AG09319 (cell line): ENCODE measurements at places on chromosomes 5 and 9.
A peak's percentile ranks its signal among the peaks of the same experiment; 100 is the strongest.

DNA sequence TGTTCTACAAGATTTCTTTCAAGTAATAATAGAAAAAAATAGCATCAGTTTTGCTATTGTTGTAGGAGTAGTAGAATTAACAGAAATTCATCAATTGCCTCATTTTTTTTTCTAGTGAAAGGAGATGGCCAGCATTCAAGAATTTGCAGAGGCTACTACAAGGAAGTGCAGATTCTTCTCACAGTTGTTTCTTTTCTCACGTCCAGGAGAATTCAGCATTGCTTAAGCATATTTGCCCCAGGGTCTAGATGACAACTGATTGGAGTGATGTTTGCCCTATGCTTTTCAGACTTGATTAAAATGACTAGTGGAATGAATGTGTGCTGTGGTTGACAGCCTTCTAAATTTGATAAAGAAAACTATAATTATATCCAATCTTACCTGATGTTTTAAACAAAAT lies 46.6 kb upstream of the SLC12A2 start:
- no peak for DNase-seq

DNA sequence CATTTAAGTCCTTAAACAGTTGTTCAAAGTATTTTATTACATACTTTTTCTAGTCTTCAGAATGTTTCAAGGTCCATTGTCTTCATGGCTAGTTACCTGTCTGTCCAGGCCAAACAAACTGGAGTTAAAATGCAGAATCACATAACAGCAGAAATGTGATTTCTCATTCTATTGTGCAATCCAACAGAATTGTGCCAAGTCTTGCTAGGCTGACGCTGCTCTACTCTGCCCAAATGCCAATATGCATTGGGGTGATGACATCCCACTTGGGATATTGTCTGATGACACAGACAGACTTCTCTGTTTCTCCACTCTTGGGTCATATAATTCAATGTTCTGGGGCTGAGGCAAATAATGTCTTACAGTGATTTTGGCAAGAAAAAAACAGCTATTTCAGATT lies 5.2 kb upstream of the SLC22A5 start:
- peak; percentile 60 for DNase-seq

DNA sequence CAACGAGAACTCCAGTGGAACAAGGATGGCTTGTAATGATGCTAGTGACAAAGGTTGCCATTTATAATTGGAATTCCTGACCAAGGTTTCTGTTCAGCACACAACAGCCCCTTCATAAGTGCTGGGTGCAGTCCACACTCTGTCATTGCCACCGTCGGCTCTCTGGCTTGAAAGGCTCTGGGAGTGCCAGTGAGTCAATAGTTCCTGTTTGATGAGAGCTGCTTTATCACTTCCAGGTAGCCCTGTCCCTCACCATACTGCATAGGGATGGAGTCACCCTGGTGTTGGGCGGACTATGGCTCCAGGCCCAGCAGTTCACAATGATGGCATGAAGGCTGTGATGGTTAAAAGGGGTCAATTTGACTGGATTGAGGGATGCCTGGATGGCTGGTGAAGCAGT lies 34.6 kb upstream of the SEMA4D start:
- DNase-seq: no peak

- DNase-seq: peak; percentile 41
These were observed 24.0 kb downstream of the ADAMTSL2 start for GRCh38 chr9:133558191-133559126.

DNA sequence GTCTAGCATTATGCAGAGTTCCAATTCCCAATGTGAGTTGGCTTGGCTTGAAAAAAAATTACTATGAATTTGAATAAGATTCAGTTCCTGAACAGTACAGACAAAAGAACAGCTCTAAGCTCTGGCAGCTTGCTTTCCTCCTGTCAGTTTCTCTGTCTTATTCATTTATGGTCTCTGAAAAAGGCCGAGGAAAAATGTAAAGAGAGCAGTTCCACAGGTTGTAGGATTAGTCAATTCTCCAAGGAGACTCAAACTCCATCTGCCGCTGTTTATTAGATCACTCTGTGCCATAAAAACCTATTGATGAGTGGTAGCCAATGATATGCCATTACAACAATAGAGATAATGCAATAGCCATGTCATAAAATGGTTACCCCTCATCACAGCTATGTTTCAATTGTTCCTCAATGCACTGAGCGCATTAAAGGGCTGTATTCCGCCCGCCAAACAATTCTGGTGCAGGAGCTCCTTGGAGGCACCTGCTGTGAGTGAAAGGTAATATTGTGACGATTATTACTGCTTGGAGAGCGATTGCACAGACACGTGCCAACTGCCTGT lies 188.2 kb downstream of the ARRDC3 start:
- DNase-seq: no peak

DNA sequence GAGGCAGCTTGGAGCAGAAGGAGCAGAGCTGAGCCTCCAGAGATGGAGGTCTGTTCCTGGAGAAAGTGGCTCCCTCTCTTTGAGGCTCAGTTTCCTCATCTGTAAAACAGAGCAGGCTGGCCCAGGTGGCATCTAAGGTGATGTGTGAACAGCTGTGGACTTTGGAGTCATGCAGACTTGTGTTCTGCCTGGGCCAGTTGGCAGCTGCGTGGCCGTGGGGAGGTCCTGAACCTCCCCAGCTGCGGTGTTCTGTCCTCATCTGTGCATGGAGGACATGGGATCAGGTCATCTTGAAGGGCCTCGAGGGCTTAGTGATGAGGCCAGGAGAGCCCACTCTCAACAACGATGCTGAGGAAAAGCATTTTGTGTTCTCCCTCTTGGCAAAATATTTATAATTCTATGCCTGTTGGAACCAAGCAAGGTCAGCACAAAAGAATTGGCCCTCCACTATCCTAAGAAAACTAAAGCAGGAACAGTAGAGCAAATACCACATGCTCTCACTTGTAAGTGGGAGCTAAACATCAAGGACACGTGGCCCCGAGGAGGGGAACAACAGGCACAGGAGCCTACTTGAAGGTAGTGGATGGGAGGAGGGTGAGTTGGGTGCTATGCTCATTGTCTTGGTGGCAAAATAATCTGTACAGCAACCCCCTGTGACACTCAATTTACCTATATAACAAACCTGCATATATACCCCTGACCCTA lies 63.2 kb upstream of the COL15A1 start:
- no peak for DNase-seq

DNA sequence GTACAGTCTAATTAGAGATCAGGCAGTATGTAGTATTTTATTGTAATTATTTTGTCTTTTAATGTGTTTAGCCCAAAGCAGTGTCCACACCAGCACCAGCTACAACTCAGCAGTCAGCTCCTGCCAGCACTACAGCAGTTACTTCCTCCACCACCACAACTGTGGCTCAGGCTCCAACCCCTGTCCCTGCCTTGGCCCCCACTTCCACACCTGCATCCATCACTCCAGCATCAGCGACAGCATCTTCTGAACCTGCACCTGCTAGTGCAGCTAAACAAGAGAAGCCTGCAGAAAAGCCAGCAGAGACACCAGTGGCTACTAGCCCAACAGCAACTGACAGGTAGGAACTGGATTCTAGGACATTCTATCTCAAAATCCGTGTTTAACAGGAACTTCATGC lies 23.2 kb downstream of the RAD23B start:
- DNase-seq: no peak

GRCh38 chr9:131423171-131423581 lies 29.3 kb downstream of the PRRC2B start:
- DNase-seq: peak; percentile 35

DNA sequence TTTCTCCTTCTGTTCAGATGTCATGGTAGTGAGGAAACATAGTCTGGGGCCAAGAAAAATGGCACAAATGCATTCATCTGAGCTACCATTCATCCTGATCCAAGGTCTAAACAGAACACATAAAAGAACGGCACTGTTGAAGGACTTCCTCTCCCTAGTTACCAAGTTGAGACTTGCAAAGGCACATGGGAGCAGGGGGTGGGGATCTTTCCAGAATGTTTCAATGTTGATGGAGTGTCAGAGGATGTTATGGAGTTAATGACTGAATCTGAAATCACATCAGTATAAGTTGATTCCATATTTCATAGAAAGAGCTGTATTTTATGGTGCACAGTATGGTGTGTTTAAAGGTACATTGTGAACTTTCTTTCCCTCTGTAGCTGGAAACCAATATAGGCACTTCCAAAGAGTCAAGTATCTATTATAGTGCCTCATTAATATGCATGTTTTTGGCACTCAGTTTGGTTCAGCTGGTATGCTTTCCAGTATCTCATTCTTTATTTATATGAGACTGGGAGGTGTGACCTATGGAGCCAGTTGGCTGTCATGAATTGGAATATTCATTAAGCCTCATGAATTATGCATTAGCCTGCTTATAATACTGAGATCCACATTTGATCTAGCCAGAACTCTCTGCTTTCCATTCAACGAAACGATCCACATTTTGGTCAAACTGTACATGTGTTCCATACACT lies 603.0 kb downstream of the NR2F1-AS1 start:
- no peak for DNase-seq

GRCh38 chr5:139696894-139697658 lies 48.9 kb downstream of the CXXC5 start:
- DNase-seq: peak; percentile 65

- no peak for DNase-seq
These were observed 88.9 kb downstream of the SLF1 start for GRCh38 chr5:94707359-94707758.

GRCh38 chr5:95892784-95893354 lies 68.8 kb downstream of the ELL2 start:
- DNase-seq: no peak

DNA sequence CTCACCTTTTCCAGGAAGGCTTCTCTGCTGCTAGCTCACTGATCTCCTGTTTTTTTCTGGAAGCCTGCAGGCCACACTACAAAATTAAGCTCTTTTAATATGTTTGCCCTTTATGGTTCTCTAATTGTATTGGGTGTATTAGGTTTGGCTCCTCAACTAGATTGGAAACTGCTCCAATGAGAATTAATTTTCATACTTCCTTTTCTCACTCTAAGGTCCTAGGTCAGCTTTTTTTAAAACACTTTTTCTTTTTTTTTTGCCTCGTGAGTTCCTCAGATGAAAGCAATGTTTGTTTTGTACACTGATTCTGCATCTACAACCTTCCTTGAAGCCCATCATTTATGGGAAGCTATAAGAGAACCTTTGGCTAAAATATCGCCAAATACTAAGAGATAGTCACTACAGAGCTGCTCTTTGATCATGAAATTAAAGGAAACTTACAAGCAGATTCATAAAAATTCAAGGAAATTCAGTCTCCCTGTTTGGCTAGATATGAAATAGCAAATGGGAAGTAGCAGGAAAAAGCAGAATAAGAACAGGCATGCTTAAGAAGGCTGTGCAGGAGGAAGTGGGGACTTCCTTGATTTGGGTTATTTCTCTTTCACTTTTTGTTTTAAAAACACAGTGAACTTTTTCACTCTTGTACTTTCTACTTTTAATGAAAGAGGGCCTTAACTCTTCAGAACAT lies 55.2 kb upstream of the FYB1 start:
- no peak for DNase-seq

DNA sequence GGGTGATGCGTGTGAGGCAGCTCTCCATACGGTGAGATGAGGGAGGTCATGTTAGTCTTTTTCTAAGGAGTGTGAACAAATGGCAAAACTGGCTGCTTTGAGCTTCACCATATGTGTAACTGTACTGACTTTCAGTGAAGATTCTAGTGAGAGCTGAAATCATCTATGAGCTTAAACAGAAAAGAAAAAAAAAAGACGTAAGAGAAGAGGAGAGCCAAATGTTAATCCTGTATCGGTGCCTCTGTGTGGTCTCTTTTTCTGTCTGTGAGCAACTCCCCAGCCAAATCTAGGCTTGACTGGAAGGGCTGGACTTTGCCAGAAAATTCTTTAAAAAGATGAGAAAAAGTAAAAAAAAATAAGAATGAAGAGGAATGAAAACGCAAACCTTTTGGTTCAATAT lies 209.7 kb upstream of the TUT7 start:
- DNase-seq: no peak

DNA sequence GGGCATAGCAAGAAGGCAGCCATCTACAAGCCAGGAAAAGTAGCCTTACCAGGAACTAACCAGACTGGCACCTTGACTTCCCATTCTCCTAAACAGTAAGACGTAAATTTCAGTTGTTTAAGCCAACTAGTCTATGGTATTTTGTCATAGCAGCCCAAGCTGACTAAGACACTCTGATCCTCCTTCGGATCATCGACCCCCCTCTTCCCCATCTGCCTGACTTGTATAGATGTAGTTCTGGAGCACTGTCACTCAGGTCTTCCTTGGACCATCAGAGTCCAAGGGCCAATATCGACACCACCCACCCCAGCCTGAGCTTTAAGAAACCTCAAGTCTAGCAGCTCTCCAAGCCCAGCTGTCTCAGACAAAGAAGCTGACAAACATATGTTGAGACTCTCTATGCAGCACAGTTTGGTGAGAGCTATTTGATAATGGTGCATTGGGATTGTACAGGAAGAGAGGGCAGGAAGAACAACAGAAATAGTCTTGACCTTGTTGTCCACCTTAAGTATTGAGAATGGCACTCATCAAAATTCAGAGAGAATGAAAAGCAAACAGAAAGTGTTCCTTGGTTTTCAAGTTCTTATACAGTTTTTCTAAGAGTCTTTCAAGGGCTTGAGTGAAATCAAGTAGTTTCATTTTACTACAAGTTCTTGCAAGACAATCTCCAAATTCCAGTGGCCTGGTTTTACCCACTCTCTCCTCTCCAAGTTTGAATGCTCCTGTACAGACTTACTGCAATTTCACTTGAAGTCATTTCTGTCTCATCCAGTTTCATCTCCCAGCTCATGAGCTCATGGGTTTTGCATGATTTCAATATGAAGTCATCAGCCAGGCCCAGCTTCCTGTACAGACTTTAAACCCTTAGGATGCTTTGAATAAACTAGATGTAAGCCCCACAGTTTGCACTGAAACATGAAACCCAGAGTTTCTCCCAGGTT lies 122.3 kb upstream of the RAI14 start:
- DNase-seq: peak; percentile 79

- no peak for DNase-seq
These were observed 102.3 kb downstream of the CCDC192 start for GRCh38 chr5:127805448-127805847.

- no peak for DNase-seq
These were observed 8.4 kb downstream of the SLC2A6 start for GRCh38 chr9:133470427-133470924.

DNA sequence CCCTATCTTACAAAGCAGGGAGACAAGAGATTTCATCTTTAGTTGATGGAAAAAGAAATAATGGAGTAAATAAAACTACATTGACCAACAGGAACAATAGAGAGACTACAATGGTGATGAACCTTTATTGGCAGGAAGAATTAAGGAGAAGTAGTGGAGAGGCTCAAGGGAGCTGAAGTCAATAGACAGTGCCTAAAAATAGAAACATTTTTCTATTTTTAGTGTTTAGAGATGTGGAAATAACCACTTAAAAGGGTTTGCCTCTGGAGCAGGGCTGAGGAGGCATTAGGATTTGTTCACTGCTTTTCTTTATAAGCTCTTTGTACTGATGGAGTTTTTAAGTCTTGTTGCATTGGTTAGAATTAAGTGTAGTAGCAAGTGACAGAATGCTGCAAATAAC lies 98.4 kb upstream of the ERCC6L2 start:
- no peak for DNase-seq

DNA sequence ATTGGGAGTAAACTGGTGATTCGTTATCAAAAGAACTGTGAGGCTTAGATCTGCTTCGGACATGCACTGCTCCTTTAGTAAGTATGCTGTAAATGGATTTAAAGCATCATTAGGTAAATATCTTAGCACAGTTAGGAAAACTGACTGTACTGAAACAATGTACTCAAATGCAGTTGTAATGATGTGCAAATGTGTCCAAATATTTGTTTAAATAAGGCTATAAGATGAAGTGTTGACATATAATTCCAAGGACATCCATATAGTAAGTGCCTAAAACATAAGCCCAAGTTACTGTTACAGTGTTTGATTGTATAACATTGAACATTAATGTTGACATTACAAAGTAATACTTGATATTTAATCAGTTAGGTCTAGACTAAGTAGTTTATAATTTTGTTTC lies 512.5 kb upstream of the CDH18 start:
- DNase-seq: no peak

GRCh38 chr5:40224421-40224820 lies 455.3 kb upstream of the PTGER4 start:
- no peak for DNase-seq
